ENCODE measurements at places on chromosomes 1 and 21.

DNA sequence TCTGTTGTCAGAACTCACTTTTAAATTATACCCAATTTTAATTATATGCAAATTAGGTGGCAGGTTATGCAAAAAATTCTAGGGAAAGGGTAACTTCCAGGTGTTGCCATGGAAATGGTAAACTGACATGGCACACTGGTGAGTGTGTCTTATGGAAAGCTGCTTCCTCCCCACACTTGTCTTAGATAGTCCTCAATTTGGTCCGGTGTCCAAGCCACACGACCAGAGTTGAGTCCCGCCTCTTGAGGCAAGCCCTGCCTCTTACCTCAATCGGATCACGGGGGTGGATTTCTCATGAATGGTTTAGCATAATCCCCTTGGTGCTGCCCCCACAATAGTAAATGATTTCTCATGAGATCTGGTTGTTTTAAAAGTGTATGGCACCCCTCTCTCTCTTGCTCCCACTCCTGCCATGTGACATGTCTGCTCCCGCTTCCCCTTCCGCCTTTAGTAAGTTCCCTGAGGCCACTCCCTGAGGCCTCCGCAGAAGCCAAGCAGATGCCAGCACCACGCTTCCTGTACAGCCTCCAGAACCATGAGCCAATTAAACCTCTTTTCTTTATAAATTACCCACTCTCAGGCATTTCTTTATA is 74.9 kb downstream of the MATN1 start:
- DNase-seq: no peak

DNA sequence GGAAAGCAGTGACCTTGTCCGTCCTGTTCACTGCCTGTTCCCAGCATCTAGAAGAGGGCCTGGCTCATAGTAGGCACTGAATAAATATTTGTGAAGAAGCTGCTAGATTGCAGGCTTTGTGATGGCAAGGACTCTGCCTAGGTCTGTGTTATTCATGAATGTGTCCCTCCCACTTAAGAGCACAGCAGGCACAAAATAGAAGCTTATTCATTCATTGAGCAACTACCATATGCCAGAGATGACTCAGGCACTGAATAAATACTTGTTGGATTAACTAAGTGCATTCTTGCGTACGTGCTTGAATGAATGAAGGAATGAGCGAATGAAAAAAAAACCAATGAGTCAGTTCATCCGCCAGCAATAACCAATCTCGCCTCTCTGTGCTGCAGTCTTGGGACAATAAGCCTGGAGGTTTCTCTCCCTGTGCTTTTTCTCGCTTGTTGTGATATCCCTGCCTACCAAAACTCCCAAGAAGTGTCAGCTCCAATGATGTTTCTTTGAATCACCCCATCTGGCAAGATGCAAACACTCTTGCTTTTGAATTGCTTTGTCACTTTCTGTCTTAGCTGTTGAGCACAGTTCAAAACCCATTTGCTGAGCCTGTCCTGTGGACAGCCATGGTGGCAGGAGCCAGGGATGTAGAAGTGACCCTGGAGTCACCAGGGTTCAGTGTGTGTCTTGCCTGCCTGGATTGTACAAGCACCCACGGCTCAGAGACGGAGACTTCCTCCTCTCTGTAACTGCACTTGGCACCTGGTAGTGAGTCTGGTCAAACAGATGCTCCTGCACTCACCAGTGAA is 143.9 kb downstream of the KAZN start:
- DNase-seq: no peak

DNA sequence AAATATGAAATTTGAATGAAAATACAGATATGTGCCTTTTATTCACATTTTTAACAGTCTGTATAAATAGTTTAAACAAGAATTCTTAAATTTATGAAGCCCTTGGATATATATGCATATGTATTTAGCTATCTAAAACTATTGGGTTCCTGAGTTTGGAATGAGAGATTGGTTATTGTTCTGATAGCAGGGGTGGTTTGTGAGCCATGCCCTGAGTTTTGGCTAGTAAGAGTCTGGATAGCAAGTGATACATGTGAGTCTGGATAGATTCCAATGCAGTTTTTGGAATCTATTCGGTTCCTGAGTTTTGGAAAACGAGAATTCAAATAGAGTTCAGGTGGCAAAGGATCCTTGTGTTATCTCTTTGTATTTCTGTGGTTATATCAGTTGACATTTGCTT is 2.8 kb downstream of the MAN1A2 start:
- no peak for DNase-seq

DNA sequence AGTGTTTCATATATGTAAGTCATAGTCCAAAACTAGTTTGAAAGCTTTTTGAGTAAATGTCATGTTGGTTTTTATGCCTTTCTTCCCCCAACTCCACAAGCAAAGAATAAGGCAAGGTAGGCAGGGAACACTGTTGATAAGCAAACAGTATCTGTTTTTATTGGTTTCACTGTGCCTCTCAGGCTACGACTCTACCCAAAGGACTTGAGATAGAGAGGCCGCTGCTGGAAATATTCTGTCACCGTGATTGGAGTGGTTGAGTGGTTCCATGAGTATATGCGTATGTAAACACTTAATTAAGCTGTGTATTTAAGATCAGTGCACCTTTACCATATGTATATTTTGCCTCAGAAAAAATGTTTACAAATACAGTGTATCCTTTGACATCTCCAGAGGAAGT is 138.1 kb upstream of the KIF26B start:
- DNase-seq: no peak

GRCh38 chr1:21736876-21737275 is 46.1 kb downstream of the USP48 start:
- DNase-seq: no peak

- DNase-seq: no peak
Observed at GRCh38 chr1:64877151-64877550, 89.2 kb downstream of the JAK1 start.

GRCh38 chr1:54500107-54500431 is 48.0 kb upstream of the ACOT11 start:
- DNase-seq: no peak

DNA sequence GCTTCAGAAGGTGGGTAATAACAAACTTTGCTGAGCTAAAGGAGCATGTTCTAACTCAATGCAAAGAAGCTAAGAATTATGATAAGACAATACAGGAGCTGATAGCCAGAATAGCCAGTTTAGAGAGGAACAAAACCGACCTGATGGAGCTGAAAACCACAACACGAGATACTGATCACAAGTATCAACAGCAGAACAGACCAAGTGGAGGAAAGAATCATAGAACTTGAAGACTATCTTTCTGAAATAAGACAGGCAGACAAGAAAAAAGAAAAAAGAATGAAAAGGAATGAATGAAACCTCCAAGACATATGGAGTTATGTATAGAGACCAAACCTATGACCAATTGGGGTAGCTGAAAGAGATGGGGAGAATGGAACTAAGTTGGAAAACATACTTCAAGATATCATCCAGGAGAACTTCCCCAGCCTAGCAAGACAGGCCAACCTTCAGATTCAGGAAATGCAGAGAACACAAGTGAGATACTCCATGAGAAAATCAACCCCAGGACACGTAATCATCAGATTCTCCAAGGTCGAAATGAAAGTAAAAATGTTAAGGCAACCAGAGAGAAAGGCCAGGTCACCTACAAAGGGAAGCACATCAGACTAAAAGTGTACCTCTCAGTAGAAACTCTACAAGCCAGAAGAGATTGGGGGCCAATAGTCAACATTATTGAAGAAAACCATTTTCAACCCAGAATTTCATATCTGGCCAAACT is 20.5 kb downstream of the CD84 start:
- DNase-seq: no peak

DNA sequence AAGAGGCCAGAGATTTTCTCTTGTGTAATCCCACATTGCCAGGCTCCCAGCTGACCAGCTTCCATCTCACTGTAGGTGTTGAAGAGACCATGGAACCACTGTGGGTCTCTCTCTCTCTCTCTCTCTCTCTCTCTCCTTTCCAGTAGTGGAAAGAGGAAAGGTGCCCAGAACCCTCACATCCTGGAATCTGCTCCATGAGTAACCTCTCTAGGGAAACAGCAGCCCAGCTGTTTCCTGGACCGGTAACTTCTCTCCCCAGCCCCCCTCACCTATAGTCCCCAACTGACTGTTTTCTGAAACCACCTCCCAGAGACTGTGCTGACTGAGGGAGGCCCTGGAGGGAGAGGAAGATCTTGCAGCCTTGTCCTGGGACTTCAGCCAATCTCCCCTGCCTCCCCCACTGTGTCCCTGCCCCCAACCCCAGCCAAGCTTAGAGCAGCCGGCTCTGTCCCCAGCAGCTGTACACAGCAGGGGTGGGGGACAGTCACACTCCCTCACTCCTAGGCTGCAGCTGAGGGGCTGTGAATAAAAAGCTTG is 20.6 kb upstream of the SLC45A3 start:
- DNase-seq: no peak

GRCh38 chr1:243848858-243849420 is 1.1 kb downstream of the AKT3 start:
- DNase-seq: peak; percentile 31

- no peak for DNase-seq
Observed at GRCh38 chr1:65281846-65282245, 27.5 kb upstream of the DNAJC6 start.

Measured in activated T-helper 1 cell treated with anti-CD3 and anti-CD28 coated beads, Interleukin-2, amount 50 U/mL, for 16 hours (primary cell).